ENCODE measurements at places on chromosomes 5 and 9. TPM values are rescaled to one million over a fixed set of nuclear protein-coding genes. Genes with fewer than 3 reads are reported as not detected.

IFNB1 gene
- not detected for total RNA-seq

PCDHB3 gene
- total RNA-seq = 0.83 TPM

- H3K4me1 ChIP-seq = no peaks in the 10 kb centered on the region
- H3K27ac ChIP-seq = no peak overlapping the region
- no peaks in the 10 kb centered on the region for H3K36me3 ChIP-seq
Observed at GRCh38 chr9:22790329-22790728, 343.7 kb downstream of the DMRTA1 start.

GRCh38 chr5:176743136-176743861 lies 67.1 kb upstream of the UNC5A start:
- H3K4me3 ChIP-seq = no peak overlapping the region
- H3K27me3 ChIP-seq = peaks cover 12% of the 10 kb centered on the region

GRCh38 chr9:109381011-109381729 lies 60.3 kb upstream of the EPB41L4B start:
- no peaks in the 10 kb centered on the region for H3K4me1 ChIP-seq
- DNase-seq = no peak
- no peak overlapping the region for H3K27ac ChIP-seq
- H3K4me3 ChIP-seq = no peak overlapping the region
- no peaks in the 10 kb centered on the region for H3K27me3 ChIP-seq

FBLL1 gene
- 0.43 TPM for total RNA-seq

LECT2 gene
- not detected for total RNA-seq

DNA sequence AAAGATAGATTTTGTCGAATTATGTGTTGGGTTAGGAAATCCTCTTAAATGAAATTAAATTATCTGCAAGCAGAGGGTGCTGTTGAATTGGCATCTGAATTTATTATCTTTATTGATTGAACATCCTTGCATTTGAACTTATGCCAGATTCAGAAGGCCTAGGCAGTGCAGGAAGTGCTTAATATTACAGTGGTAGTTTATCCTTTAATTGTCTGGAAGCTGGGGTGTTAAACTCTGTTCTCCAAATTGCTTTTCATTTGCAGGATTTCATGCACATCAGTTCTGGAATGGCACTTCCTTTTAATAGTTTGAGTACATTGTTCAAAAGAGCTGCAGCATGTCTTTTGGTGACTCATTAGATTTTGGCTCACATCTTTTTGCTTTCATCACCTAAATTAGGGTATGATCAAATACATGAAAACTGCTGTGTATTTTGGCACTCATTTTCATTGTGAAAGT lies 186.3 kb downstream of the KDM4C start:
- H3K4me1 ChIP-seq = peaks cover 14% of the 10 kb centered on the region
- no peak overlapping the region for H3K4me3 ChIP-seq
- H3K36me3 ChIP-seq = no peaks in the 10 kb centered on the region
- H3K27ac ChIP-seq = no peak overlapping the region
- no peak for DNase-seq

- H3K4me1 ChIP-seq = no peaks in the 10 kb centered on the region
- no peak for DNase-seq
Observed at GRCh38 chr5:38479315-38479904, 77.0 kb downstream of the LIFR start.

- no peaks in the 10 kb centered on the region for H3K36me3 ChIP-seq
- H3K4me3 ChIP-seq = no peak overlapping the region
- no peaks in the 10 kb centered on the region for H3K4me1 ChIP-seq
- peaks cover 5% of the 10 kb centered on the region for H3K27me3 ChIP-seq
Observed at GRCh38 chr5:139751236-139751635, 44.4 kb upstream of the PSD2 start.

DNA sequence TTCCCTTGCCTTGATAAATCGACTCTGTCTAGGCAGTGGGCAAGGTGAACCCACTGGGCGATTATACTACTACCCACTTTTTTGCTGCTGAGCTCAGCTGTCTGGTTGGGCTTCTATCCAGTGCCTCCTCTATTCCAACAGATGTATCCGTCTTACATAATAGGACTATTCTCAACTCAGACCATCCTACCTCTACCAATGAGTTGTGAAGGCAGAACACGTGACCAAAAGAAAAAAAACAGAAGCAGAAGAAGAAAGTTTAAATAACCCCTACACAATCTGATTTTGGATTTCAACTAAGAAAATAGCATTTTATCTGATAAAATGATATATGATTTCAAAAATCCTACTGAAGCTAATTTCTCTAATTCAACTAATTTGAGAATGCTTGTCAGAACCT lies 16.2 kb upstream of the SHOC1 start:
- no peak overlapping the region for H3K27ac ChIP-seq
- H3K4me3 ChIP-seq = no peak overlapping the region
- no peaks in the 10 kb centered on the region for H3K36me3 ChIP-seq
- H3K27me3 ChIP-seq = no peaks in the 10 kb centered on the region

FRMD3 gene
- total RNA-seq = 77.5 TPM

TMEFF1 gene
- total RNA-seq = not detected

DNA sequence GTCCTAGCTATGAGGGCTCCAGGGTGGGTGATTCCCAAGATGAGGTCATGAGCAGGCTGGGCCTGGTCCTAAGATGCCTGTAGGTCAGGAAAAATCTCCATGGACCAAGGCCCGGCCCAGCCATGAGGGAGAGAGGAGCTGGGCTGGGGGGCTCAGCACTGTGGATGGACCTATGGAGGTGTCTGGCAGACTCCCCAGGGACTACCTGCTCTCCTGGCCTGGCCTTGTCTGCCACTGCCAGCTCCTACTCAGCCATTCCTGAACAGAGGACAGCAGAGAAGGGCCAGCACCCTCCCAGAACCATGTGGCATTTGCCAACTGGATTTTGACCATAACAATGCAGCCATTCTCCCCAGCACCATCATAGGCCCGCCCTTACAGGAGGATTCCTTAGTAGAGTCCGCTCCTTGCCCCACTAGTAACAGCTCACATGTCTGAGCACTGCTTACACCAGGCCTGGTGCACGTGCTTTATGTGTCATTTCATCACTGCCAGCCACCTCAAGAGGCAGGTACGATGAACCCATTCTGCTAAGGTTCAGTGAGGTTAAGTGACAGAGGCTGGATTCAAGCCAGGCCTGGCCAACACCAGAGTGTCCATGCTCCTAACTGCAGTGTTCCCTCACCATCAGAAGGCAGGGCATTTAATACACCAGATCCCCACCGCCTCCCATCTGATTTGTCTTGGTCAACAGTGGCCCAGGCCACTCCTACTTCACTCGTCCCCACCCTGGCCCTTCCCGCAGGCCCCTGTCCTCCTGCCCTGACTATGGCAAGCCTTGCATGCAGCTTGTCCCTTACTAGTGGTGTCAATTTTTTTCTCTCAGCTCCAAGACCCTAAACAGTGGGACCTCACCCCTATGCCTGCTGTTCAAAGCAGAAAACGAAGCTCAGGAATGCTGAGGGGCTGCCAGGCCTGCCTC lies 669 bp downstream of the IL13 start:
- H3K4me1 ChIP-seq = no peaks in the 10 kb centered on the region
- no peak overlapping the region for H3K4me3 ChIP-seq
- peaks cover 10% of the 10 kb centered on the region for H3K27me3 ChIP-seq
- no peaks in the 10 kb centered on the region for H3K36me3 ChIP-seq
- no peak for DNase-seq

SCGB3A2 gene
- not detected for total RNA-seq

- no peaks in the 10 kb centered on the region for H3K4me1 ChIP-seq
- no peak overlapping the region for H3K27ac ChIP-seq
- H3K4me3 ChIP-seq = no peak overlapping the region
- no peak for DNase-seq
Observed at GRCh38 chr5:99187611-99188010, 258.8 kb upstream of the CHD1 start.

LHX3 gene
- total RNA-seq = not detected

PCDHGA5 gene
- total RNA-seq = 4.0 TPM

INSL4 gene
- total RNA-seq = not detected

SH2D3C gene
- total RNA-seq = 16.5 TPM

DNA sequence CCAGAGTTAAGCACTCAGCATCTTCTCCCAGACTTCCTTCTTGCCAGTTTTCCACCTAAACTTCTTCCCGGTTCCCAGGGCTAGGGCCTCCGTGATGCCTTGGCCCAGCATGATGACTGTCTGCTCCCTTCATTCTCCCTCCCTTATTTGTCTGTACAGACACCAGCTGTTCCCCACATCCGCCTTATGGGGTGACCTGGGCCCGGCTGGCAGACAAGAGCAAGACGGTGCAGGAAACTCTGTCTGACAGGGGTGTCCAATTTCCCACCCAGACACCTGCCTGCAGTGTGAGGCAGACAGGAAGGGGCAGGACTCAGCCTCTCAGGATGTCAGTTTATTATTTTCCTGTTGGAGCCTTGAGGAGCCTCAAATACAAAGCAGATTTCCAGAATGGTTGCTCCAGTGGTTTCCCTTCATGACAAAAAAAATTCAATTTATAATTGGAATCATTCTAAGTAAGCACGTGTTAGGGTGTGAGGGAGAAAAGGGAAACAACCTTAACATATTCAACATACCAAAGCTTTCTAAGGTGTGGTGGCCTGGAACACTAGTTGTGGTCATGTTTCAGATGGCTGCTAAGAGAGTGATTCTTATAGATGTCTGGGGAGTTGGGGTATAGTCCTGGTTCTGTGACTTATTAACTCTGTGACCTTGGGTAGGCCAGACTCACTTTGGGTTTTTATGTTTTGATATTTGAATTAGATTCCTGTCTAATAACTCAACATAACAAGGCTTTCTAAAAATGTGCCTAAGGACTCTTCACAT lies 234.5 kb downstream of the PAPPA start:
- no peak overlapping the region for H3K4me3 ChIP-seq
- no peaks in the 10 kb centered on the region for H3K27me3 ChIP-seq
- no peaks in the 10 kb centered on the region for H3K36me3 ChIP-seq
- no peak for DNase-seq
- H3K4me1 ChIP-seq = no peaks in the 10 kb centered on the region
- H3K27ac ChIP-seq = no peak overlapping the region

- peak overlapping the region; percentile 23 for H3K27ac ChIP-seq
- no peak overlapping the region for H3K4me3 ChIP-seq
- H3K27me3 ChIP-seq = no peaks in the 10 kb centered on the region
- DNase-seq = no peak
- peaks cover 9% of the 10 kb centered on the region for H3K4me1 ChIP-seq
Observed at GRCh38 chr5:83552275-83552674, 80.7 kb downstream of the VCAN start.

COL5A1 gene
- 22.0 TPM for total RNA-seq

ZFP37 gene
- total RNA-seq = 1.0 TPM

SLC36A3 gene
- not detected for total RNA-seq

CCNJL gene
- total RNA-seq = 2.7 TPM

DNA sequence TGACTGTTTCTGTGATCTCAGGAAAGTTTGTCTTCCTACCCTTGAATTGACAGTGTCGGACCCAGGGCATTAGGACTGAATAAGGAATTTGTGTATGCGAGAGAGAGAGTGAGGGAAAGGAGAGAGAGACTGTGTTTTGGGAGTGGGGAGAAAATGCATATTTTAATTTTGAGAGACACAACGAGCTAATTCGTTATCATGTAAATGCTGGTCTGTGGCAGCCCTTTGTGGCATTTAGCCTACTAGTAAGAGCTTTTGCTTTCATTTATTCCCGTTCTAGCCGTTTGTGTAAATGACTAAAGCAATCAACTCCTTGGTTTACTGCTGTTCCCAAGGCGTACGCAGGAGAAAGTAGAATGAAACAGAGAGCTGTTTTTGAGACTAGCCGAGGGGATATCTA lies 79.8 kb upstream of the MAMDC2 start:
- DNase-seq = no peak
- H3K4me1 ChIP-seq = no peaks in the 10 kb centered on the region
- H3K27me3 ChIP-seq = no peaks in the 10 kb centered on the region
- no peaks in the 10 kb centered on the region for H3K36me3 ChIP-seq
- no peak overlapping the region for H3K4me3 ChIP-seq
- no peak overlapping the region for H3K27ac ChIP-seq

DNA sequence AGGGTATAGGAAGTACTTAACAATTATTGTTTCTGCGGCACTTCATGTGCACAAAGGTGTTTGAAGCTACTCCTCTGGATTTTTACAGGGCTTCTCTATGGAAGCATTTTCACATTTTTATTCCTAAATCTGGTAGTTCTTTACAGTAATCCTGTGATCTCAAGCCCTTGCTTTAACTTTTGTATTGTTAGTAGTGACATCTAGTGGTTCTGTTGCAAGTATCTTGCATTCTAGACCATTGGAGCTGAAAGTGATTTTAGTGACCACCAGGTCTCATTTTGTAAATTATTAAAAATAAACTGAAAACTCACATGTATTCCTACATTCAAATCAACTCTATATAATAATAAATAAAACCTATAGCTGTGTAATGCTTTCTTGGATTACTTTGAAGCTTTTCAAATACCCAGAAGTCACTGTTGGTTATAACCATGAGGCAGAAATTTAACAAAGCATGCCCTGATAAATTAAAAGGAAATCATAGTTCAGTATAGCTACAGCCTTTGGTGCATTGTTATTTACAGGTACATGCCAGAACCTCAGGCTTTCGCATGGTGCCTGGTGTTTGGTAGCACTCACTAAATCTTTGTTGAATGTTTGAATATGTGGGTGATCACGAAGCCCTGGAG lies 18.9 kb downstream of the RPS23 start:
- no peaks in the 10 kb centered on the region for H3K36me3 ChIP-seq
- H3K27me3 ChIP-seq = no peaks in the 10 kb centered on the region
- no peak overlapping the region for H3K4me3 ChIP-seq
- H3K27ac ChIP-seq = no peak overlapping the region

GRCh38 chr5:100840370-100840769 lies 62.7 kb downstream of the ST8SIA4 start:
- H3K4me3 ChIP-seq = no peak overlapping the region
- no peaks in the 10 kb centered on the region for H3K4me1 ChIP-seq
- no peaks in the 10 kb centered on the region for H3K36me3 ChIP-seq
- H3K27ac ChIP-seq = no peak overlapping the region
- no peaks in the 10 kb centered on the region for H3K27me3 ChIP-seq

DNA sequence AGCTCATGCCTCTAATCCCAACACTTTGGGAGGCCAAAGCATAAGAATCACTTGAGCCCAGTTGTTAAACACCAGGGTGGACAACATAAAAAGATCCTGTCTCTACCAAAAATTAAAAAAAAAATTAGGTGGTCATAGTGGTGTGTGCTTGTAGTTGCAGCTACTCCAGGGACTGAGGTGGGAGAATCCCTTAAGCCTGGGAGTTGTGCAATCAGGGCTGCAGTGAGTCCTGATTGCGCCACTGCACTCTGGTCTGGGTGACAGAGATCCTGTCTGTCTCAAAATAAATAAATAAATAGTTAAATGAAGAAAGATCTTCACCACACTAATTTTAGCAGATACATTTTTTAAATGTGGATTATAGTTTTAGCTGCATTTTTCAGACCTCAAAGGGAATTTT lies 433.2 kb downstream of the MAT2B start:
- H3K27ac ChIP-seq = no peak overlapping the region
- DNase-seq = no peak
- H3K4me3 ChIP-seq = no peak overlapping the region
- H3K27me3 ChIP-seq = no peaks in the 10 kb centered on the region
- H3K36me3 ChIP-seq = no peaks in the 10 kb centered on the region

DNA sequence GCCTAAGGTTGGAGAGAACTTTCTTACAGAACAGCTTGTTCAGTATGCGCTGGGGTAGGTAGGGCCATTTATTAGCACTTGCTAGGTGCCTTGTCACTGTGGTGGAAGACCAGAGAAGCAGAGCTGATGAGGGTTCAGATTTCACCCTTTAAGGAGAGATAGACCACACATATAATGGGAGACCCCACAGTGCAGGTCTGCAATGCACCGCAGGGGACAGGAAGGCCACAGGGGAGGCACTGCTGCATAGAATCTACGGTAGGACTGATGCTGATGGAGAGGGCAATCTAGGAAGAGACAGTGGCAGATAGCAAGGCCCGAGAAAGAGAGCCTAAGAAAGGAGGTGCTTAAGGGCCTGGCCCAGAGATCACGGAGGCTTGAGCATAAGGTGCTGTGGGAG lies 64.2 kb downstream of the PTPDC1 start:
- H3K36me3 ChIP-seq = no peaks in the 10 kb centered on the region
- H3K4me3 ChIP-seq = no peak overlapping the region
- DNase-seq = no peak
- no peak overlapping the region for H3K27ac ChIP-seq

All from right atrium auricular region (tissue), 2 donors.